Hypothalamus (tissue), 51 donors: ENCODE measurements at places on chromosomes 11 and 22.

DNA sequence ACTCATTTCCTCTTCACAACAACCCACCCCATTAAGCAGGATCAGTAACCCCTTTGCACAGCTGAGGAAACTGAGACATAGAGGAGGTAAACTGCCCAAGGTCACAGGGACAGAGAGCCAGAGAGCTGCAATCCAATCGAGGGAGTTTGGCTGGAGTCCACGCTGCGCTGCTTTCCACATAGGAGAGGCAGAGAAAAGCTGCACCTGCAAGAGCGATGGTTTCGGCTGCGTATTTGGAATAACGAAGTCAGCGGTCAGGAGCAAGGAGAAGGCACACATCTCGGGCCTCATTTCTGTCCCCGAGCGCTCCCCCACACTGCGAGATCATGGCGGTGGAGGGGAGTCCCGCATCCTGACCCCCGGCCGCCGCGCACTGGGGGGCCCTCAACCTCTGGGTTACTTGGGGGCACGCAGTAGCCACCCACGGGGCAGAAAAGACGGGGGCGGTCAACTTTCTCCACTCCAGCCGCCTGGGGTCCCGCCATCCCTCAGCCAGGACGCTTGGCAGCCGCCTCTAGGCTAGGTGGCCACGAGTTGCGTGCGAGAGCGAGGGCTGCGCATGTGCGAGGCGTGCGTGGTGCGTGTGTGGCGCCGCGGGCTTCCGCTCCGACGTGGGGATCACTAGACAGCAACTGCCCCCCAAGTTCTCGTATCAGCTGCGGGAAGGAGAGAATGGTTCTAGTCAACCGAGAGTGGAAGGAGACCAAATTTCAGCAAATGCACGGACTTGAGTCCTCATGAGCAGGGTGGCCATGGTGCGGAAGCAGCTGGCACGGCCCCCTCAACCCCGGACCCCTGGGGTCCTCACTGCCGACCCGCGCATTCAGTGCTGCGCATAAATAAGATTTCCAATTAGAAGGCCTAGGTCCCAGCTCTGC lies 42.3 kb upstream of the CLDN5 start:
- no peak for DNase-seq

DNA sequence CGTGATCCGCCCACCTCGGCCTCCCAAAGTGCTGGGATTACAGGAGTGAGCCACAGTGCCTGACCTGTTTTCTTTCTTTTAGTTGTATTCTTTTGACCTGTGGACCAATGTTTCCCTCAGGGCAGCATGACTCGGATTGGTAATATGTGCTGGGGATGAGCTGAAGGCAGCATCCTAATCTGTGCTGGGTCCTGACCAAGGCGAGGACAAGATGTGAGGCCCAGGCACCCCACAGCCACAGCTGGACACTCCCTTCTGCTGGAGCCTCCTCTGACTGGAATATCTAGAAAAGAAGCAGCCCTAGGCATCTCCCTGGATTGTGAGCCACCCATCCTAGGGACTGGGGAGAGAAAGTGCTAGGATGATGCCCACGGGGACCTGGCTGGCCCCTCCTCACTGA lies 105.4 kb downstream of the PDE2A start:
- DNase-seq: no peak

- DNase-seq: no peak
These were observed 13.6 kb downstream of the KCNJ5 start for GRCh38 chr11:128904656-128905344.

DNA sequence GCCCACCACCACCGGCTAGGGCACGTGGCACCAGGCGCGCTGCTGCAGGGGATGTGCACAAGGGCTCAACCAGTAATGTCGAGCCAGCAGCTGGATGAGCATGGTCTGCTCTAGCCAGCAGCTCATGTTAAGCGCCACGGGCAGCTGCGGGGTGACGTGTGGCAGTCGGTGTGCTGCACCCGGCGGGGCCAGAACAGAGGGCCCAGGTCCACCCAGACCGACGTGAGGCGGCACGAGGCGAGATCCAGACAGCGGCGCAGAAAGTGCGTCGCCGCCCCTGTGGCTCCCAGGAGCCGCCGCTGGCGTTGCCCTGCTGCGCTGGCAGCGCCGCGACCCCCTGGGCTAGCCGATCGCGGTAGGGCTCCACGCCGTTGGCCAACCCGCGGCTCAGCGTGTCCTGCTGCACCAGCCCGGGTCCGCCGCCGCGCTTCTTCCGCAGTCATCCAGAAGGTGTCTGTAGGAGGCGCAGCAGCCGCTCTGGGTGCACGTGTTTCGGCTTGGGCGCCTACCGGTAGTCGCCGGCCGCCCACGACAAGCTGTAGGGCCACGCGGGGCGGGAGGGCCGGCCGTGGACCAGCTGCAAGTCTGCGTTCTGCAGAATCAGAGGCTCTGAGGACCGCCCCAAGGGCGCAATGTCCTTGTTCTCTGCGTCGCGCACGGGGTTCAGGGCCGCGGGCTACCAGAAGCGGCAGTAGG lies 4.6 kb upstream of the GALR3 start:
- no peak for DNase-seq

GRCh38 chr11:59939482-59939881 lies 1.2 kb downstream of the OOSP1 start:
- no peak for DNase-seq

DNA sequence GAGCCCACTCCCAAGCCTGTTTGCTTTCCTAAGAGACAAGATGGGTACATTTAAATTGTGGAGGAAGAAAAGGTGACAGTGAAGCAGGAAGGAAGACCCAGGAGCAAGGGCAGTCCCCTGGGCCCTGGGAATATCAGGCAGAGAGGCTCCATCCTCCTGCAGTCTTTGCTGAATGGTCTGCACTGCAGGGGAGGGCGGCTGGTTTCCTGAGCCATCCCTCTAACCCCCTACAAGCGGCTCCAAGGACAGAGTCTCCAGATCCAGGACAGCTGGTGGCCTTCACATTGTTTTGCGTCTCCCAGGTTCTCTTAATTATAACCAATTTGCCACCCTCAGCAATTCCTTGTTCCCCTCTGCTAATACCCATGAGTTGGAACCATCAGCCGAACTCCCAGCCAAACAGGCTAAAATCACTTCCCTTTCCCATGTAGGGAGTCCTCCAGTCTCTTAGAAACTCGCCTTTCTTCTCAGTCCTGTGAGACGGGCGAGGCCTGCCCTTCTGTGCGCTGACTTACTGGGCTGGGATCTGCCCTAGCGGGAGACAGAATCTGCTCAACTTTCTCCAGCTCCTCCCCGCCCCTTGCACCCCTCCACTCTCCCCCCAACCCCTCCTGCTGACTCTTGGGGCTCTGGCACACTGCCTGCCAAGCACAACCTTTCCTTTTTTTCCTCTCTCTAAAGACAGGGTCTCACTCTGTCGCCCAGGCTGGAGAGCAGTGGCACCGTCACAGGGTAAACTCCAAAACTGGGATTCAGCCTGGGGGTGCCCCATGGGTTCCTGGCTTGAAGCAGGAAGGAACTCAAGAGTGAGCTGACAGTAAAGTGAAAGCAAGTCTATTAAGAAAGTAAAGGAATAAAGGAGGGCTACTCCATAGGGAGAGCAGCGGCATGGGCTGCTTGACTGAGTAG lies 53.4 kb upstream of the EMID1 start:
- no peak for DNase-seq

DNA sequence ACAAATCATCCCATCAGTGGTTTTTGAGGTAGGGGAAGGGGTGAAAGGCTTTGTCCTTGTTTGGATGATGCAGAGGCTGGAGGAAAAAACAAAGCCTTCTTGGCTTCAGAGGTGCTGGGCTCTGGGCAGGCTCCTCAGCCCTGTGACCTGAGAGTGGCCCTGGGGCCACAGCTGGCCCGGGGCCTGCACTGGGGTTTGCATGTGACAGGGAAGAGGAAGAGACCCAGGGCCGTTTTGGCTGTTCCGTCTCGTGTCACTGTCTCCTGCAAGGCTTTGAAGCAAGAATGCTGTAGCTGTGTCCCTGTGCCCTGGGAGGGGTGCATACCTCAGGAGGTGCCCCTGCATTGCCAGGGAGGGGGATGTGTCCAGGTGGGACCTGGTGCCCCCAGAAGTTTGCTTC lies 12.6 kb downstream of the ARHGAP8 start:
- DNase-seq: no peak

GRCh38 chr11:113026778-113027177 lies 65.6 kb downstream of the NCAM1 start:
- DNase-seq: no peak

DNA sequence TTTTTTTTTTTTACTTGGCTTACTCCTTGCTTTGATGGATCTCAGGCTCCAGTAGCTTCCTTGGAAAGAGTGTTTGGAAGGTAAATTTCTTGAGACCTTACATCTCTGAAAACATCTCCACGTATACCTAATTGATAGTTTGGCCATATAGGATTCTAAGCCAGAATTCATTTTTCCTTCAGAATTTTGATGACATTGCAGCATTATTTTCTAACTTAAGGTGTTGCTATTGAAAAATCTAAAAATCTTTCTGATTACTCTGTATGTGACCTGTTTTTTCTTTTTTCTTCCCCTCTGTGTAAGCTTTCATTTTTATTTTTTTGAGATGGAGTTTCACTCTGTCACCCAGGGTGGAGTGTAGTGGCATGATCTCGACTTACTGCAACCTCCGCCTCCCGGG lies 23.1 kb upstream of the SPTBN2 start:
- no peak for DNase-seq

DNA sequence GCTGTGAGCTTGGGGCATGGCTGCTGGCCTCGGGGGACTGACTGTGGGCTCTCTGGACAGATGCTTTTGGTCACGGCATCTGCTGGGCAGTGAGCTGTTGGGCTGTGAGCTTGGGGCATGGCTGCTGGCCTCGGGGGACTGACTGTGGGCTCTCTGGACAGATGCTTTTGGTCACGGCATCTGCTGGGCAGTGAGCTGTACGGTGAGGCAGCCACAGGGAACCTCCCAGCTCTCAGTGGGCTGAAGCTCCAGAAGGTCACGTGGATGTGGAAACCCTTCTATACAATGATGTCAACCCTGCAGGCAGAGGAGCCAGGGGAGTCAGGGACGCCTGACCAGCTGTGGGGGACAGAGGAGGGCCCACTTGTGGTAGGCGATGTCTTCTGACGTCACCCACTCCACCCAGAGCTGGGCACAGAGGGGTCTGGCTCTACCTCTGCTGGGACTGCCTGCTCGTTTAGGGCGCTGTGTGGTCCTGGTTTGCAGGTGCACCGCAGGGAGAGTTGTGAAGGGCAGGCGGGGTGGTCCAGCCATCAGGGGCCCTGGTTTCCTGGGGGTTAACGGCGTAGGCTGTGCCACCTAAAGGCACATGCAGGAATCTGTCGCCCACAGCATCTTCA lies 1331.3 kb downstream of the BRD1 start:
- DNase-seq: no peak

- DNase-seq: peak; percentile 45
These were observed 71.5 kb upstream of the TTC12 start for GRCh38 chr11:113242767-113243397.

DNA sequence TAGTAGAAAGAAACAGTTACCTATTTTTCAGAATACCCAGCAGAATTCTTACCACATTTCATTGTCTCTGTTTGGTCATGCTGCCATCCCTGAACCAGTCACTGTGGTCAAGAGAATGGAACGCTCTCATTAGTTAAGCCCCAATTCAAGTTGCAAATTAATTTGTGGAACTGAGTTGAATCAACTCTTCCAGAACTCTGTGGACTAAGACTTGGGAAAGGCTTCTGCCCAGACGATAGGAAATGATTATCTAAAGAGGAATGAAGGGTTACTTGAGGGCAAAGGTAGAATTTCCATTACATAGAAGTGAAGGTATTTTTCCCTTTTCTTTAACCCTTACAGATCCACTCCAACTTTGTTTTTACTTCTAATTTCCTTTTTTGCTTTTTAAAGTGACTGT lies 286.4 kb downstream of the DYNC2H1 start:
- DNase-seq: no peak

- no peak for DNase-seq
These were observed 788 bp downstream of the CD82 start for GRCh38 chr11:44565953-44566949.

- DNase-seq: peak; percentile 61
These were observed 37.3 kb upstream of the SLC22A12 start for GRCh38 chr11:64553554-64554201.

- peak; percentile 35 for DNase-seq
These were observed 218.8 kb upstream of the SORL1-AS1 start for GRCh38 chr11:121671283-121672168.

GRCh38 chr11:121534131-121535093 lies 81.6 kb upstream of the SORL1-AS1 start:
- peak; percentile 12 for DNase-seq

DNA sequence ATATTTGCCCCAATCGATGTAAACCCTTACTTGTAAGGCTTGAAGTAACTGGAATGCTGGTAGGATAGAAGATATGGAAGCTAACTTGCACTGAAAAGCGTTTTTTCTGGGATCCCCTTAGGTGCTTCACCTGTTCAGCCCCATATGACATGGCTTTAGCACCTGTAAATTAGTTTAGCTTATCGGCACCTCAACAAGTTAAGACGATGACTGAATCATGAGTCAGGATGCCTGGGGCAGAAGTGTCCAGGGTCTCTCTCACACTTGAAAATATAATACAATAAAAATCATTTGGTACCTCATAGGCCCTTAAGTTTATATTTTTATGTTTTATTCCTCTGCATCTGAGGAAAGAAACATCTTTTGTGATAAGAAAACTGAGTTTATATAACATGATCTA lies 409.2 kb upstream of the LRRC4C start:
- DNase-seq: no peak

DNA sequence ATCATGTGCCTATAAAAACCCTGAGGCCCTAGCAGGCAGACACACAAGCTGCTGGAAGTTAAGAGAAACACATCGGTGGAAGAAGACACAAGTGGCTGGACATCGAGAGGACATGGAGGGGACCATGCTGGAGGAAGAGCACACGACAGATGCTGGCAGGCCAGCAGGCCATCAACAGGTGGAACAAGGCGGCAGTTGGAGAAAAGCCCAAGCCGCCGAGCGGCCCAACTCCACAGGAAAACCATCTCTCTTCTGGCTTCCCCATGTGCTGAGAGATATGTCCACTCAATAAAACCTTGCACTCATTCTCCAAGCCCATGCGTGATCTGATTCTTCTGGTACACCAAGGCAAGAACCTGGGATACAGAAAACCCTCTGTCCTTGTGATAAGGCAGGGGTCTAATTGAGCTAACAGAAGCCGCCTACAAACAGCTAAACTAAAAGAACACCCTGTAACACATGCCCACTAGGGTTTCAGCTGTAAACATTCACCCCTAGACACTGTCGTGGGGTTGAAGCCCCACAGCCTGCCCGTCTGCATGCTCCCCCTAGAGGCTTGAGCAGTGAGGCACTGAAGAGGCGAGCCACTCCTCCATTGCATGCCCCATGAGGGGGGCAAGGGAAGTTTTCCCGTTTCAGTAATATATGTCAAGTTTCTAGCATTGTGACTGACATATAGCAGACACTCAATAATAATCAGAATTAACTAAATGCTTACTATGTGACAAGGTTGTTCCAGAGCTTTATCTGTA lies 39.0 kb upstream of the MMP20 start:
- DNase-seq: no peak

GRCh38 chr11:78731027-78731426 lies 156.4 kb upstream of the NARS2 start:
- no peak for DNase-seq

GRCh38 chr11:132490978-132491377 lies 1041.3 kb downstream of the OPCML start:
- DNase-seq: no peak

GRCh38 chr11:44577231-44577830 lies 11.9 kb downstream of the CD82 start:
- no peak for DNase-seq

GRCh38 chr11:2305140-2305778 lies 3.4 kb downstream of the TSPAN32 start:
- DNase-seq: peak; percentile 78

- DNase-seq: no peak
These were observed 46.1 kb downstream of the RRAS2 start for GRCh38 chr11:14312736-14313438.
